ENCODE measurements at places on chromosomes 1 and 21.

DNA sequence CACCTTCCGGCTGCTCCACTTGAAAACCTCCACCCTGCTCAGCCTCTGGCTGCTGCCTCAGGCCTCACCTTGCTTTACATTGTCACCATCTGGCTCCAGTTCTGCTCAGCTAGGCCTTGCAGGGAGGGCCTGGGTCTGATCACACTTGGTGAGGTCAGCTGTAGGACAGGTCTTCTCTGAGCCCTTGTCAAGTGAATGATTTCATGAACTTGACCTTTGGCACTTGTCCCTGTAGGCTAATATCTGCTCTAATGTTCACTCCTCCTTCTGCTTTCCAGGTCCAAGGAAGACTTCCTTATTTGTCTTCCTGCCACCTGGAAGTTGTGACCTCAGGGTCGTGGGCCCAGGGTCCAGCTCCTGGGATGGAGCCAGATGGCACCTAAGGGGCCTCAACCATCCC is 41.4 kb downstream of the PTPRF start:
- DNase-seq: no peak

GRCh38 chr1:32798191-32798590 is 19.0 kb downstream of the YARS1 start:
- DNase-seq: no peak

DNA sequence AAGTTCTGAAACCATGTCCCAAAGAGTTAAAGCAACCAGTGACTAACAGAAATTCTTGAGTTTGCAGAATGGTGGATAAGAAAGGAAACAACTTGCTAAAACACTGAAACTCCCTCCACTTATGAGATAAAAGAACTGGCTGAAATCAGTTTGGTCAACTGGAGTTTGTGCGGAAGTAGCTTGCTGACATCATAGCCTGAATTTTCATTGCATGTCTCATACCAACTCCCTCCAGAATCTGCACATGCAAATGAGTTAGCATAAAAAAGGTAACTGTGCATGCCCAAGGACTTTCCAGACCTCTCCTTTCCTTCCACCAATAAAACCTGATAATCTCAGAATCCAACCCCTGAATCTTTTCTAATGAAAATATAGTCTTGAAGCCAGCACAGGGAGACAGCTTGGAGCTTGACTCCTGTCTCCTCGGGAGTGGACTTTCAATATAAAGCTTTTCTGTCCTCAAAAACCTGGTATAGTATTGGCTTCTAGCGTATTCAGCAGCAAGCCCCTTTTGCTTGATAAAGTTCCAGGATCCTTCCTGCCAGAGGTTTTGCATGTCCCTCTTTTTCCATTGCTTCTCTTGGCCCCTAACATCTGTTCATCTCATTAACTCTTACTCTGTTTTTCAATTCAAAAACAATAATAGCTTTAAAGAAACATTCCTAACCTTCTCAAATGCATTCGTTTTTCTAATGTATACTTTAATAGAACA is 785.8 kb upstream of the ADGRL4 start:
- DNase-seq: no peak

GRCh38 chr1:22932803-22933470 is 39.7 kb downstream of the LACTBL1 start:
- DNase-seq: no peak

- DNase-seq: no peak
These were observed 280.4 kb downstream of the HLX start for GRCh38 chr1:221159608-221160007.

- no peak for DNase-seq
These were observed 40.4 kb downstream of the KIAA0040 start for GRCh38 chr1:175152006-175152652.

GRCh38 chr21:26732432-26733221 is 112.6 kb downstream of the ADAMTS1 start:
- no peak for DNase-seq

DNA sequence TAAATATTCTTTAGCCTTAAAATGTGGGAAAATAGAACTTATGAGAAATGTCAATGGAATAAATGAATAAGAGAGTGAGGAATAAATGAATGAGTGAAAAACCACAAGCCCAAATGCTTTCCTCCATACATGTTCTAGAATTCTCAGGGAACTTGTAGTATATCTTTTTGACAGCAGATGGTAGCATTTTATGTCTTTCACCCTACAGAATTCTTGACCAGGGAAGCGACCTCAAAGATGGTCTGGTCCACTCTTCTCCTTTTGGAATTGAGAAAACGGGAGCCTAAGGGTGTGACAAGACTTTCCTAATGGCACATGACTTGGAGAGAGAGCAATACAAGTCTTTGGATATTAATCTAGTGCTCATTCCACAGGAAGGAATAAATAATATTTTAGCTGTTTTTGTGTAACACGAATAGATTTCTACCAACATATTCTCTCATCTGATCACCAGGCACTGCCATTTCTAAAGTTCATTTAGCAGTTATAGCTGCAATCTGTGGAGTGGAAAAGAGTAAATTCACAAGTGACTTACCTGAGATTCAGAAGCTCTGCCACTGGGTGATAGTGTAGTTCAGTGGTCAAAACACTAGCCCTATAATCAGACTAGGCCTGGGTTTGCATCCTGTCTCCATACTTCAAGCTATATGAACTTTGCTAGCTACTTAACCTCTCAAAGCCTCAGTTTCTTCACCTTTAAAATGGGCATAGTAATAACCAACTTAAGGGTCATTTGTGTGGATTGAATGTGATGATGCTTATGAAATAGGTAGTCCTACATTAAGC is 15.0 kb upstream of the F5 start:
- no peak for DNase-seq

DNA sequence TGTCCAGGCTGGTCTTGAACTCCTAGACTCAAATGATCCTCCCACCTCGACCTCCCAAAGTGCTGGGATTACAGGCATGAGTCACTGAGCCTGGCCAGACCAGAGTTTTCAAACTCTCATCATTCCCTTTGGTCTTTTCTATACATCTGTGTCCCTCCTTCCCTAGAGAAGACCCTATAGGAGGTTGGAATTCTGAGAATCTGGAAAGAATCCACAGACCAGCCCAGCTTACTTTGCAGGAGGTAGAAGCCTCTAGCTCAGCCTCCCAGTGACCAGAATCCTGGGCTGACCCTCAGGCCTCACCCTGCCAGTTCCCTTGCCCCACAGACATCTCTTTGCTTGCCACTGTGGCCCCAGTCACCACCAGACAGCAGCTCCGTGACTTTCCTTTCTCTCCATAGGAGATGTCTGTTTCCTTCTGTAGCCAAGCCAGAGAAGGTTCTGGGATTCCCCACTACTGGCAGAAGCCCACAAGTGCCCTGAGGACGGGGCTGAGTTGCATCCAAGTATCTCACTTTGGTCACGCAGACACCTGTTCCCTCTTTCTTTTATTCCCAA is 34.7 kb upstream of the KHDRBS1 start:
- DNase-seq: no peak

DNA sequence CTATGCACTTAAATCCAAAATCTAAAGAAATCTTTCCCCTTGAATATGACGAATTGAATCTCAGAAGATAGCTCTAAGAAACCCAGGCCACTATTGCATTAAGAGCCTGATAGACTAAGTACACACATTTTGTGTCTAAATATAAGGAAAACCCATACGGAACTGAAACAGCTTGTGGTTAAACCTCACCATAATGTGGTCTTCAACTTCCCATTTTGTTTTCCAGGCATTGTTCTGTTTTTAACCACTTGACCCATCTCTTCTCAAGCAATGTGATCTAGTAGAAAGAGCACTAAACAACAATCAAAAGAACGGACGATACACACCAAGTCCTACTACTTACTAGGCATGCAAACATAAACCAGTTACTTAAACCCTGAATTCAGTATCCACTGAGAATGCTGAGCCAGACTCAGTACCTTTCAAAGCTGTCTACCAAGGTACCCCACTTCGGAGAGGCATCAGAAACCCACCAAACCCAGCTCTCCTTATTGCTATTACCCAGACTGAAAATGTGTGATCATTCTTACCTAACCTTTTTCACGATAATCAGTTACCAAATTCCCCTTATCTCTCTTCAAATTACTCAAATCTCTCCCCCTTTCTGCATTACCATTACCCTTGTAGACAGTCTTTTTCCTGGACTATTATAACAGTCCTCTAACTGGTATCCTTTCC is 12.8 kb downstream of the OTUD7B start:
- no peak for DNase-seq

DNA sequence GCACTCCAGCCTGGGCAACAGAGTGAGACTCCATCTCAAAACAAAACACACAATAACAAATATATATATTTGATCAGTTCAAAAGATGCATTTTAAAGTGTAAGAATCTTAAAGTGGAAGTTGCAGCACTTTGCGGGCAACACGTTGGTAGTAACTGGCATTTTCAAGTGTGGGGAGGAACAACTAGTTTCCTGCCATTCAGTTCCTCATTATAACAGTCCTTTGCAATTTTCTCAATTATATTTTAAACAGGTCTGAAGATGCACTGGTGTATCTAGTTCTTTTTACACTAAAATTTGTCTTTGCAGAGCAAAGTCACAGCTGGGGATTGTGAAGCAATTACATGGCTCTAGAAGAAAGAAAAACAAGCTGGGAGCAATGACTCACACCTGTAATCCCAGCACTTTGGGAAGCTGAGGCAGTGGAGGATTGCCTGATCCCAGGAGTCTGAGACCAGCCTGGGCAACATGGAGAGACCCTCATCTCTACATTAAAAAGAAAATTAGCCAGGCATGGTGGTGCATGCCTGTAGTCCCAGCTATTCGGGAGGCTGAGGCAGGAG is 25.3 kb downstream of the RRAGC start:
- DNase-seq: no peak

DNA sequence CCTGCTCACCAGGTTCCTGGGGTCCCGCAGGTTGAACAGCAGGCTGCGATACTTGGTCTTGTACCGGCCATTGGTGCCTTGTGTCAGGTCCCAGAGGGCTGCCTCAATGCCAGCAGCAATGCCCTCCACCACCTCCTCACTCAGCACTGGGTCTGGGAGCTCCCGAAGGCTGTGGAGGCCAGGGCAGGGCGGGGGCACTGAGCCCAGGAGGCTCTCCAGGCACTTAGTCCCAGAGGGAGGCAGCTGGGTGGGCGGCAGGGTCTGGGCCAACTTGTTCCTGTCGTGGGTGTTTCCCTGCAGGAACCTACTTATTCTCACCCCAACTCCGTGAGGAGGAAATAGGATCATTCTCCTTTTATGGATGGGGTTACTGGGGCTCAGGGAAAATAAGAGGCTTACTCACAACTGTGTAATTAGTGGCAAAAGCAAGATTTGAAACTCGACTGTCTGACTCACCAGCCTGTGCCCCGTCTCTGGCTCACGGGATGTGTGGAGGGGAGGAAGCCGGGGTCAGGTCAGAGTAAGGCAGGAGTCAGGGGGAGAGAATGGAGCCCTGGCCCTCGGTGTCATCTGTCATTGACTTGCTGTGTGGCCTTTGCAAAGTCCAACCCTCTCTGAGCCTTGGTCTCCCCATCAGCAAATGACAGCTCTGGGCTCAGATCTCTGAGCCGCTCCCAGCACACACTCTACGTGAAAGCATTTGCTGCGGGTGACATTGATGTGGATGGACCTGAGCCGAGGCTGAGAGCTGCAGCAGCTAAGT is 17.2 kb downstream of the SPOCD1 start:
- DNase-seq: peak; percentile 40

DNA sequence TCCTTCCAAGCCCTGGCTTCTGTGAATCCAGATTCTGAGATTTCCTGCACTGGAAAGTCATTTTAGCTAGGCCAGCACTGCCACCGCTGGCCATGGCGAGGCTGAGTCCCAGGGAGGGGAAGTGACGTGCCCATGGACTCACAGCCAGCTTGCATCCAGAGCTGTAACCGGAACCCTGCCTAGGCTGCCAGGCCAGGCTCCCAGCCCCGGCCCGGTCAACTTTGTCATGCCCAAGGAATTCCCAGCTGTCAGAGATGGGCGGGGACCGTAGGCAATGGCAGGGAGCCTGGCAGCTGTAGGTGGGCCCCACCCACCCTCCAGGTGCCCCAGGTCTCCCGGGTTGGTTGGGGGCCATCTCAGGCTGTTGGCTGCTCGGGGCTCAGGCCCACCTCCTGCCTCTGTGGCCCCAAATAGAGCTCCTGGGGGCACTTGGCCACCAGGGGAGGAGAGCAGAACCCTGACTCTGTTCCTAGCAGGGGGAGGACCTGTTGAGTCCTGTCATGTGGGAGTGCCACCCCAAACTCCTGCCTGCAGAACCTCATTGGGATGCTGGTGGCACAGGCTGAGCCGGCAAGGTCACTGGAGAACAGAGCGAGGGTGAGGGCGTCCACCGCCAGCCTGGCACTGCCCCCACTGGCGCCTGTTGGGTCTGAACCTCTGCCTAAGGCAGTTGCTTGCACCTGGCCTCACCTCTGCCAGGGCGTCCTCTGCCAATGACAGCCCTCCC is 57.8 kb downstream of the FOXO6 start:
- DNase-seq: peak; percentile 56

DNA sequence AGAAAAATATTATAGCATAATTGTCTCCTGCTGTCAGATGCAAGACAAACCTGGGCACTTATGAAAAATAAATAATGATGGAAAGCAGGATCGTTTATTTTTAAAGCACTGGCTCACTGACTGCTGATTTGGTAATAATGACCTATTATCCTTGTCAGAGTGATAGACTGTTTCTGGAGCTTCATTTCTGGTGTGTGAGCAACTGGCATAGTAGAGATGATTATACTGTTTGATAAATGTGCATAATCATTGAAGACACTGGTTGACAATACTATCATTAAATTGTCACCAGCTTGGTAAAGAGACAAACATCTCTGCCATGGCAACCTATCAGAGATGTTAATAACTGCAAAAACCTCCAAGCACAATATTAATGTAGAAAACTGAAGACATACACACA is 179.9 kb upstream of the ZNF644 start:
- no peak for DNase-seq
